ENCODE measurements at places on chromosomes 1 and 21.

- no peak for DNase-seq
Observed at GRCh38 chr1:21820597-21821232, 8.7 kb downstream of the LDLRAD2 start.

GRCh38 chr1:24161270-24161669, 18.3 kb upstream of the IL22RA1 start:
- DNase-seq: no peak

DNA sequence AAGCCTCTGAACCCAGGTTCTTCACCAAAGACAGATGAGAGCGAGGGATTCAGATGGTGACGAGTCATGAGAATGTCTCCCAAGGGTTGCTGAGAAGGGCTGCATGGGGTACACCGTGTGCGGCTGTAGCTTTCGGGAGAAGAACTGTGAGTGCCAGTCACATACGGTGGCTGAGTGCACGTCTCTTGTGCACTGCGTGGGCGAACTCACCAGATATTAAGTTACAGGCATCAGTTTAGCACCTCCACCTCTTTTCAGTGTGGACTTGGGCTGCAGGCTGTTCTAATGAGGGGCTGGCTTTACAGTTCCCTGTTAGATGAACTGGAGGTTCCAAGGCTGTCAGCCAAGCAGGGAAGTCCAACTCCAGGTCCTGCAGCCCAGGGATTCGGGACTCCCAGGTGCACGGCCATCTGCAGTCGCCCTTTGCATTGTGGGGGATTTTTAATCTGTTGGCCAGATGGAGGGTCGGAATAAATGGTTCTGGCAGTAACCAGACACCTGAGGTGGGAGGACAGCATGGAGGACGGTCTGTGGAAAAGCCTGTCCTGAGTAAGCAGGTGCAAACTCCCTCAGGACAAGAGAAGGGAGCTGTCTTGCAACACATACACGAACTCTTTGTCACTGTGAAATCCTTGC, 26.5 kb upstream of the AVPR1B start:
- no peak for DNase-seq

DNA sequence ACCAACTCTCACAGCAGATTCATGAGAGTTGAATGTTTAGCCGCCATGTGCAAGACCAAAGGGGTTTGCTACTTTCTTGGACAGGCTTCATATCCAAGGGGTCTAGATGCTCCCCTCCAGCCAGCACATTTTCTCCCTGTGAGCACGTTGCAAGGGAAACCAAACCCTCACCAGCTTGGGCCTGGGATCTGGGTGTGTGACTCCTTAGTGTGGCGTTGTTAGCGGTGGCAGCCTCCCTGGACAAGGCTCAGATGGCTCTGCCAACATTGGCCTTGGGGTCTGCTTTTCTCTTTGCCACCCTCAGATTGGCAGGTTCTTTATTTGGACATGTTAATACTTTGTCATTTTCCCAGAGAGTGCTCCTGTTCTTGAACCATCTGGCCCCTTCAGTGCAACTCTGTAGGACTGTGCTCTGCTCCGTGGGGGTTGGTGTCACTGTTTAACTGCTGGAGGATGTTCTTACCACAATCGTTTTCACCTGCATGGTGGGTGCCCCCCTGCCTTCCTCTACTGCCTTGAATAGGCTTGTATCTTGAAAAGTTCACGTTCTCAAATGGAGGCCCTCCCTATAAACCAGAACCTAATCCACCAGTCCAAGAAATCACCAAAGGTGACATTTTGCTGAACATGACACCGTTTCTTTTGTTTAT, 13.4 kb downstream of the ABCG1 start:
- no peak for DNase-seq

DNA sequence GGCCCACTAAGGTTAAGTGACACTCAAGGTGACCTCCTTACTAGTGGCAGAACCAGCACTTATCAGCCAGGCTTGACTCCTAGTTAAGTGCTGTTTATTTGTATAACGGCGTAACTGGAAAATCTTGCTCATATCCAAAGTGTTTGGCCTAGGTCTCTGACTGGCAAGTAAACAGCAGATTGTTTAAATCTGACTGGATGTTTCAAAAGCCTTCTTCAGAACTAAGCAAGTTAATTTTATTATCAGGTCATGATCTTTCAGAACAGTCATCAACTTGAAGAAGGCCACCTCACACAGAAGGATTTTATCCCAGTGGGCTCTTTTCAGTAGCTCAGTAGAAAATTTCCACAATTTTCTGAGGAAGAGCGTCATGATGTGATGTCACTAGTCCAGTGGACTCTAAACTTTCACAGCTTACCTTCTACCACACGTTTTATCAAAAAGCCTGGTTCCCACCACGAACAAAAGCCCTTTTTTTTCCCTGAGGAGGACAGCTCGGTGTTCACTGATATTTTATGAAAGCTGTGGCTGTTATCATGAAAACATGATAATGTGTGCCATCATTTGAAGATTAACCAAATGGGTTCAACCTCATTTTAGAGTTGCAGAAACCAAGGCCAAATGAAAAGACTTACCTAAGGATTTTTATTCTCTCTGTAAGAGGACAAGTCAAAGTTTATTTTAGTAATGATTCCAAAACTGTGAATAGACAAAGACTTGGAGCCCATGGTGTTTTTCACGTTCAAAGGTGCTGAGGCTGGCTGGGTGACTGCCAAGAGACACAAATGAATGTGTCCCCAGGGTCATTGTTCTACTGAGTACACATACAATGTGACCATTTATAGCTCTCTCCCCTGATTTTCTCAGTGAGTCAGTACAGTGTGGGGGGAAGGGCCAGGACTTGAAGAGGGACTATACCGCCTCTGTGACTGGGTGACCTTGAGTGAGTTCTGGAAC, 9.1 kb downstream of the SGIP1 start:
- no peak for DNase-seq

GRCh38 chr21:42850866-42851391, 28.4 kb downstream of the WDR4 start:
- no peak for DNase-seq

DNA sequence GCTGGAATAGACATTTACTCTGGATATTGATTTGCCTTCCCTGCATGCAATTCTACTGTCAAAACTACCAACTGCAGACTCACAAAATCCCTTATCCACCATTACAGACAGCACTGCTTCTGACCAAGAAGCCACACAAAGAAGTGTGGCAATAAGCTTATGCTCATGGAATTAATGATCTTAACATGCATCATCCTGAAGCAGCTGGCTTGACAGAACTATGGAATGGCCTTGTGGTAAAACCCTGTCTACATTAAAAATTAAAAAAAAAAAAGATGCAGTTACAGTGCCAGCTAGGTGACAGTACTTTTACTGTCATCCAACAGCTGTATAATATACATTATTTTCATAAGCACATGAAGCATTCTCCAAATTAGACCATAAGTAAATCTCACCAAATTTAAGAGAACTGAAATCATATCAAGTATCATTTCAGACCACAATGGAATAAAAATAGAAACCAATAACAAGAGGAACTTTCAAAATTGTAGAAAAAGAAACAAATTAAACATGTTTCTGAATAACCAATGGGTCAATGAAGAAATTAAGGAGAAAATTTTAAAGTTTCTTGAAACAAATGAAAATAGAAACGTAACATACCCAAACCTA, 70.7 kb downstream of the SCMH1 start:
- DNase-seq: no peak

DNA sequence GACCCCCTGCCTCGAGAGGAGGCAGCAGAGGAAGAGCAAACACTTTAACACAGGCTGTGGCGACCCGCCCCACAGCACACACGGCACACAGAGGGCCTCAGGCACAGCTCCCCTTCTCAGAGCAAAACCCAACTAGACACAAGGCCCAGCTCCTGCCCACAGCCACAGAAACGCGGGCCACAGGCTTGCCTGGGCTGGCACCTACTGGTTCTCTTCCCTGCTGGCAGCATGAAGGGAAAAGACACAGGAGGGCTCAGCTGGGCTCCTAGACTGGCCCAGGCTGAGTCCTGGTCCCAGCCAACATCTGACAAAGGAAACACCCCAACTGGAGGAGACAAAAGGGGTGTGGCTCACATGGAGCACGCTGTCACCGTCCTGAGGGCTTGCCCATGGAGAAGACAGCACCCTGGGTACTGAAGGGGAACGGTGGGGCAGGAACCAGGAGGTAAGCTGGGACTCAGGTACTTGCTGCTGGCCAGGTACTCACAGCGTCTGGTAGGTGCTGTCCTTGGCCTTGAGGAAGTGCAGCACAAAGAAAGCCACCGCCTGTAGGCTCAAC, 3.5 kb downstream of the CD164L2 start:
- no peak for DNase-seq

DNA sequence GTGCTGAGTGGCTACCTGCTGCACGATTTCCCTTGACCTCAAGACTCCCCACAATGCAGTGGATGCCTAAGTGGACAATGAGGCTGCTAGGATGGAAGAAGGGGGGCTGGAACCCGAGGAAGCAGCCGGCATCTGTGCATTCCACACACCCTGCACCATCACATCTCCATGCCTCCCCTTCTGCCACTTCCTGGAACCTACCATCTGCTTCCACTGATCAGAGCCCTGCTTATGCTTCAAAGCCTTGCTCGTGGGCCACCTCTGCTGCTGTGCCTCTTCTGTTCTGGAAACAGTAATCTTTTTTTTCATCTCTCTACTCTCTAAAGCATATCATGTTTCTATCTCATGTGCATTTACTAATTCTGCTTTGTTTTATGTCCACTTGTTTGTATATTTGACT, 66.2 kb upstream of the WDR26 start:
- DNase-seq: no peak

DNA sequence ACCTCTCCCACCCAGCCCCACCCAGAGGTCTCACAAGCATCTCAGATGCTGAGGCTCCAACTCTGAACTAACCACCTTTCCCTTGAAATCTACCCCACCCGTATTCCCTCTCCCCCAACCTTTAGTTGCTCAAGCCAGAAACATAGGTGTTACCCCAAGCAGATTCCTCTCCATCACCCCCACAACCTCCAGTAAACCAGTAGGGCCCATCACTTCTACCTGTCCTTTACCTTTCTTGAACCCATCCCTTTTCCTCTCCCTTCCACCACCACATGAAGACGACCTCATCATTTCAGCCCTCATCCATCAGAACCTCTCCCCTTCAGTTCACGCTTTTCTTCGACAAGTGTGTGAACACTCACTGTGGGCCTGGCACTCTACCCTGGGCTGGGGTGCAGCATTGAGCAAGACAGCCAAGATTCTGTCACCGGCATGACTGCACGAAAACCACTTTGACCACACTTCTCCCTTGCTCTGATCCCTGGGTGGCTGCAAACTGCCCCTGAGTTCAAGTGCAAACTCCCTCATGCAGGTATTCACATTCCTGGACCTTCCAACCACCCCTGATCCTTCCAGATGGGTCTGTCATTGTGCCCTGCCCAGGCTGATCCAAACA, 65.5 kb upstream of the LAPTM5 start:
- no peak for DNase-seq
